ENCODE measurements at places on chromosomes 4 and X. TPM values are rescaled to one million over a fixed set of nuclear protein-coding genes. Genes with fewer than 3 reads are reported as not detected.

Gene CLDN22
- not detected for total RNA-seq

Gene ADH5
- 69.8 TPM for total RNA-seq

Gene XG
- total RNA-seq: not detected

Gene MAGEB17
- total RNA-seq: not detected

Gene ZMAT1
- total RNA-seq: 1.3 TPM

Gene PNCK
- not detected for total RNA-seq

Gene AFM
- total RNA-seq: not detected

Gene GPRASP1
- total RNA-seq: 2.6 TPM

Gene PNMA6F
- total RNA-seq: not detected

Gene DNAAF6
- not detected for total RNA-seq

Gene LNX1
- total RNA-seq: 3.1 TPM

Gene XAGE2
- not detected for total RNA-seq

Gene ARHGEF38
- total RNA-seq: under 0.01 TPM

Gene TMEM35A
- 0.85 TPM for total RNA-seq

Gene TRAPPC11
- total RNA-seq: 45.6 TPM

Gene TRIML2
- not detected for total RNA-seq

Gene PPP1R3F
- 1.8 TPM for total RNA-seq

Gene SHROOM4
- 39.0 TPM for total RNA-seq

Gene FAM50A
- total RNA-seq: 61.4 TPM

Gene NDST3
- 6.5 TPM for total RNA-seq

Gene TBC1D8B
- 7.9 TPM for total RNA-seq

Gene GLOD5
- not detected for total RNA-seq

Gene ODAPH
- not detected for total RNA-seq

Gene GRID2
- total RNA-seq: not detected

Gene MAGEB2
- total RNA-seq: not detected

Gene GPR82
- not detected for total RNA-seq

Gene KLB
- total RNA-seq: under 0.01 TPM

Gene P2RY4
- total RNA-seq: not detected

Gene STATH
- not detected for total RNA-seq

Gene ADH4
- not detected for total RNA-seq

Gene NALF2
- total RNA-seq: 0.05 TPM

Gene TMPRSS11B
- total RNA-seq: not detected

Gene GPC3
- total RNA-seq: not detected

Gene AMBN
- total RNA-seq: not detected

Gene IL1RAPL1
- total RNA-seq: not detected

Gene GCNA
- total RNA-seq: 3.2 TPM

Gene MXRA5
- total RNA-seq: under 0.01 TPM

Gene RRAGB
- 19.5 TPM for total RNA-seq

Gene GYPE
- 0.17 TPM for total RNA-seq
